Left ventricle myocardium inferior (tissue), 1 donor: ENCODE measurements at places on chromosomes 13 and 19.

DNA sequence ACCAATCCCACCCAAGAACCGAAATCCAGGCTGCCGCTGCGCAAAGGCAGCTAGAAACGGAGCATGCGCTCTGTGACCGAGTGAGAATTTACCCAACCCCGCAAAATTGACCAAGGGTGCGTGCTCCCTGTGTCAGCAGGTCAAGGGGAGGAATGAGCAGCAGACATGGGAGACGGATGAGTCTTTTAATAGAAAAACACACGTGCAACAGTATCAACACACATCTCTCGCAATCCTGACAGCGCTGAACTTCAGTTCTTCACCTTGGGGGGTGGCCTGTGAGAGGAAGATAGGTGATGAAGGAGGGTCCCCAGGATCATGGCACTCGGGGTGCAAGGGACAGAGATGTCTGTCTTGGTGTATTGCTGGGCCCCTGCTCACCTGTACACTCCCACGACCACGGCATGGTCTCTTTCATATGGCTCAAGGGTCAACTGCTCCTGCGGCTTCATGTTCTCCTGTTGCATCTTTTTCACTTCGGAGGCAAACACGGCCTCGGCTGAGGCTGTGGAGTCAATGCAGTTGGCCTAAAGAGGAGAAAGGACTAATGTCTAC lies 402 bp upstream of the DYRK1B start:
- DNase-seq: no peak

DNA sequence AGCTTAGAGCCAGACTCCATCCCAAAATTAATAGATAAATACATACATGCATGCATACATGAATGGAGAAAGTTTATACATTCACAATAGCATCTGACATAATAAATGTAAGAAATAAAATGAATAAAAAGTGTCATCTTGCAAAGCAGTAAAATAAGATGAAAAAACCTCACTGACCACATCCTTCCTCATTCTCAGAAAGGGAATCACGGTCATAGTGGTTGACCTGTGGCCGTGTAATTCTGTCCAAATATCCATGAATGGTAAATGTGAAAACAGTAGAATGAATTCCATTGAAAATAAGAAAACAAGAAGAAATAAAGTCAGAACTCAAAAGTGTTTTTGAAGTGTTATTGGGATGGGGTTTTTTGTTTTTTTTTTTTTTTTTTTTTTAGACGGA lies 9.8 kb upstream of the CDC42EP5 start:
- no peak for DNase-seq

- no peak for DNase-seq
These were observed 20.1 kb upstream of the EBPL start for GRCh38 chr13:49711218-49711863.

DNA sequence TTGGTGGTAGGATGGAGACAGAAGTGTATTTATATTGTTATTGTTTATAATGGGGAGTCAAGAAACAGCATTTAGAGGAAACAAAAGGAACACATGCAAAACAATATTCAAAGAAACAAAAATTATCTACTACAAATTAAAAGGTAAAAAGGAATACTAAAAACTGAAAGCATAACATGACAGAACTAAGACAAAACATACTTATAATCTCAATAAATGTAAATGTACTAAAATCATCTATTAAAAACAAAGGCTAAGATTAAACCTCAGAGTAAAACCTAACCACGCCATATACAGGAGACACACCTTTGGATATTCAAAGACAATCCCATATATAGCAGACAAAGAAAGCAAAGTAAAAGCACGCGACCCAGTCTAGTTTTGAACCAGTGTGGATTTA lies 273.6 kb downstream of the ABCC4 start:
- DNase-seq: no peak

DNA sequence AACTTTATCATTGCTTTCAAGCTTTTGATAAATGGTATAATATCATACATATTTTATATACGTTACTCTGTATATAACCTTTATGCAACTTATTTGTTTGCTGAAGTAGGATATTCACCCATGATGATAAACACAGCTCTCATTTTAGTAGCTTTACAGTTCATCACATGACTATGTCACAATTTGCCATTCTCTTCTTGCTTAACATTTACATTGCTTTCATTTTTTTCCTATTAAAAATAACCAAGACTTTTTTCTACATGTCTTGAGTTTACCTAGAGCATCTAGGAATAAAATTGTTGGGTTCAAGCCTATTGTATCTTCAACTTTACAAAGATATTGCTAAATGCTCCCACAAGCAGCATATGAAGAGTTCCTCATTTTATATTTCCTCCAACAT lies 54.0 kb downstream of the KCNRG start:
- DNase-seq: no peak
